ENCODE measurements at places on chromosomes 1 and 21.

- DNase-seq = no peak
These were observed 45.4 kb upstream of the MPZL1 start for GRCh38 chr1:167676205-167676915.

- DNase-seq = no peak
These were observed 249.0 kb downstream of the PRDM2 start for GRCh38 chr1:13948888-13949391.

DNA sequence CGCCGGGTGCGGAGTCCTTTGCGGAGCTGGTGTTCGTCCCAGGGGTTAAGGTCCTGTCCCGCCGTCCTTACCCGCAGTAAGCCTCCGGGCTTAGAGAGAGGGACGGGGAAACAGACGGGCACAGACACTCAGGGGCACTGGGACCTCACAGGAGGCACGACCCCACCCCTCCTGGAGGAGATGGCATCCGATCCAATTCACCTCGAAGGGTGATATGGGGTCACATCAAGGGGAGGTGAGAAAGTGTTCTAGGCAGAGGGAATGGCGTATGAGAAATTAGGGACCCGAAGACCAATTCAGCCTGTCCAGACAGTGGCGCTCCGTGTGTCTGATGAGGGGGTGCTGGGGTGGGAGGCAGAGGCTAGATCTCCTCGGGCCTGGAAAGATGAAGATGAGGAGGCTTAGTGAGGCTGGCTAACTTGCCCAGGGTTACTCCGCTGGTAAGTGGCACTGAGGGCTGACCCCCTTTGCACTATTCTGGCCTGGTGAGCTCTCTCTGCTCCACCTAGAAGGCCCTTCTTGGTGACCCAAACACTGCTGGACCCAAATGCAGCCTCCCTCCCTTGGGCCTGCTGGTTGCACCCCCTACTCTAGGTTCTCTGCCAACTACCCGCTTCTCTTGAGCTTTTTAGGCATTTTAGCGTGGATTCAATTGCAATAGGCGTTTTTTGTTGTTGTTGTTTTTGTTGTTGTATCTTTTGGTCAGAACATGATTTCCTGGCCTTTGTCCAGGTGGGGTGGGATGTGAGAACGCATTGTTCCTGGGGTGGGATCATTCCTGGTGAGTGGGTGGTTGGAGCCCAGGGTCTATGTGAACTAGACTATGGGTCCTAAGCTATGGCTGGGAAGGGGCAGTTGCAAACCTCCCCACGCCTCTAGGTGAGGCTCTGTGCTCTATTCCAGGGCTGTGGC lies 12.3 kb downstream of the BTBD19 start:
- DNase-seq = no peak

GRCh38 chr1:6006882-6007281 lies 14.7 kb upstream of the NPHP4 start:
- DNase-seq = no peak

- no peak for DNase-seq
These were observed 28.9 kb downstream of the DISP1 start for GRCh38 chr1:222843469-222844410.
